ENCODE measurements at places on chromosomes 5 and 9.

DNA sequence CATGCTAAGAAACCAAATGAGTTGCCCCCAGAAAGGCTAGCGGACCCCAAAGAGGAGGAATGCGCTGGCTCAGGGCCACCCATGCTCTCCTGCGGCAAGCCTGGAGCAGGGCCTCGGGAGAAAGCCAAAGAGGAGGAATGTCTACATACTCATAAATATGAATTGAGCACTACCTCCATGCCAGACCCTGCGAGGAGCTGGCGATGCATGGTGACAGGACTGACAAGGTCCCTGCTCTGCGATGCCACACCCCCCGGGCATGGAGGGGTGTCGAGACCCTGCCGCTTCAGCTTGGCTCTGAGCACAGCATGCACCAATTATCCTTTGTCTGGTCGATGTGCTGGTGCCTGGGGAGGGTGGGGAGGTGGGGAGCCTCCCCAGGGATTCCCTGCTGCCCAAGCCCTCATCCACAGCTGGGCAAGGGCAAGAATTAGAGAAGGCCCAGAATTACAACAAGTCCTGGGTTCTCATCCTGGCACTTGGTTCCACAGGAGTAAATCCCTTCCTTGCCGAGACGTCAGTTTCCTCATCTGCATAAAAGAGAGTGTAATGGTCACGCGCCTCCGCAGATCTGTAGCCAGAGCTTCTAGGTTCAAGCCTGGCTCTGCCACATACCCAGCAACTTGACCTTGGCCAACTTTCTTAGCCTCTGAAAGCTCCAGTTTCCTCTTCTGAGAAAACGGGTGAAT is 74.4 kb downstream of the FAM114A2 start:
- no peak for DNase-seq

DNA sequence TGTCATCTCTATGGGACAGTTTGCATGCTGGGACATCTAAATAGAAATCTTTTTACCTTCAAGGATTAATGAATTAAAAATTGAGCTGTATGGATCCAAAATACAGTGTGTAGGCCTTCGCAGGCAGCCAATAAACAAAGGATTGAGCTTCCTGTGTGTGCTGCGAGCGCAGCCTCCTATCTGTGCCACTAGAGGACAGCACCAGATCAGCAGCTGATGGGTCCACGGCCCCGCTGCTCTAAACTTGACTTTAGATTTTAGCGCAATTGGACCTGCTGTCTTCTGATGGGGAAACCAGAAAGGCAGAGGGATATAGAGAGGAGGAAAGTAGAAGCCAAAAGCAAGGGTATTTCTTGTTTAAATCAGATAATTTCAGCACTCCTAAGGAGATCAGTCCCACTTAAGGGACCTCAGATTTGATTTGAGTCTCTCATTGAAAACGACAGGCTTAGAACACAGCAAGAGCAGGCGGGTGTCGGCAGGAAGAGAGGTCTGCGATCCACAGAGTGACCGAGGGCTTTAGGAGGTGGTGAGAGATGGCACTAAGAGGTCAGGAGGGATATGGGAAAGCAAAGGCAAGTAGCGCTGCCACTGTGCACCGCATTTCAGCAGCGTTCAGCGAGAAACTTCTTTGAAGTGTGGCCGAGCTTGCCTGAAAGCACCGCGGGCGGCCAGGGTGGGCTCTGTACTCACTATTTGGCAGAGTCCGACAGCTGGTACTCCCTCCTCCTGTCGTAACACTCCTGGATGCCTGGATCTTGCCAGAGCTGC is 214.3 kb downstream of the GNA14 start:
- DNase-seq = peak; percentile 5

- DNase-seq = peak; percentile 59
These were observed 487 bp upstream of the EBF1 start for GRCh38 chr5:159100025-159100781.

DNA sequence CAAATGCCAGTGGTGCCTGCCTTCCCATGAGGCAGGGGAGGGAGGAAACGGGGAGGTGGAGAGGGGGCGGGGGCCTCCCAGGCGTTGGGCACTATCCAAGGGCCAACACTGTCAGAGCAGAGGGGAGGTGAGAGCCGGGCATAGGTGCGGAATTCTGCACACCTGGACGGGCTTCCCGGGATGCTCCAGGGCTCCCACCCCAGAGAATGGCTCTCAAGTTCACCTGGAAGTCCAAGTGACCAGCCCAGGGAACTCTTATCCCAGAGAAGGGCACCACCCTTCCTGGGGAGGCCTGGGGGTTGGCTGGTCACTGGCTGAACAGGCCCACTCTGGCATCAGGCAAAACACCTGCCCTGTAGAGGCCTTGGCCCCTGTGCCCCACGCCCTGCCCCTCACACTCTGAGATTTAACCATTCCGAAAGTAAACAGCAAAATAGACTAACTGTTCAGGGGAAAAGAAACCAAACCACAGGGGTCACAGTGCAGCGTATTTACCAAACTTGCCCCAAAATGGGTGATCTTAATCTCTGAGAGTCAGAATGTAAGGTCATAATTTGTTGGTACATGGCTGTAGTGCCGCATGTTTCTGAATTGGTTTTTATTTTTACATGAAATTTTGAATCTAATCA is 2.7 kb downstream of the CSF2 start:
- no peak for DNase-seq

GRCh38 chr9:28735738-28736342 is 1162.6 kb upstream of the C9orf72 start:
- no peak for DNase-seq

- DNase-seq = no peak
These were observed 1.7 kb upstream of the HBEGF start for GRCh38 chr5:140348104-140348503.

DNA sequence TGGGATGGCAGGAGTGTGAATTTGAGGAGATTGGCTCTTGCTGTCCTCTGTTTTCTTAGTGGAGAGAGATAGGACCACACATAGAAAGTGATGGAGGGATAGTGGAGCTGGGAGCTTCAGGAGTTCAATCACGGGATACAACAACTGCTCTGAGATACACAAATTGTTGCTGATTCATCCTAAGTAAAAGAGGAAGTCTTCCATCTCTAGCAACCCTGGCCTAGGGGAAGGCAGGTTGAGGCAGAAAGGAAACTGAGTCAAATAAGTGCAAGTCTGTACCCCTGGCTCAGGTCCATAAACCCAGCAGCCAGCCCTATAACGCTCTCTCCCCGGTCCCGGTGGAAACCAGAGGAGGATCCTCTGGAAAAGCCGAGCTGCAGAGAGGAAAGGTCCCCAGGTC is 97.7 kb downstream of the ADCY2 start:
- DNase-seq = no peak

- DNase-seq = no peak
These were observed 162.2 kb downstream of the SREK1 start for GRCh38 chr5:66306105-66306843.

DNA sequence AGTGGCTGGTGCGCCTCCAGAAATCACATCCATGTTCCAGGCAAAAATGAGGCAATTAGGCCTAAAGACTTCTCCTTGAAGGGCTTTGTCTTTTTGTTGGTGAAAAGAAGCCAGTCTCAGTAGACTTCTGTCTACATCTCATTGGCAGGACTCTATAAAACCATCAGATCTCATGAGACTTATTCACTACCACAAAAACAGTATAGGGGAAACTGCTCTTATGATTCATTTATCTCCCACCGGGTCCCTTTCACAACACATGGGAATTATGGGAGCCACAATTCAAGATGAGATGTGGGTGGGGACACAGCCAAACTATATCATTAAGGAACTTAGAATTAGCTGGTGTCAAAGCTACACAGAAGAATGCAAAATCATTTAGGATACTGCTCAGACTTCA is 77.7 kb upstream of the SNX2 start:
- DNase-seq = no peak

DNA sequence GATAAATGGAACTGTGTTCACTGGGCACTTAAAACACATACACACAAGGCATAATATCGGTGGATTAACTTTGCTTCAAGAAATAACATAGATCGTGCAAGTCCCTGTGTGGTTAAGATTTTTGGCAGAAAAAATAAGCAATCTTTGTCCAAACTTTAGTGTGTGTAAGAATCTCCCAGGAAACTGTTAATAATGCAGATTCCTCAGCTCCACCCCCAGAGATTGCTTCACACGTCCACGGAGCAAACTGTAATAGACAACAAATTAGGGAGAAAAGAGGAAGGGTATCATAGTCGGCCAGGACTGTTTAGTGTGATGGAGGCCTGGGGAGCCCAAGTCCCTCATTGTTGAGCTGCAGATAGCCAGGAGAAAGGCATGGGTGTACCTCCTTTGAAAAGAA is 84.8 kb downstream of the PJA2 start:
- DNase-seq = no peak

GRCh38 chr5:174720612-174721529 is 3.5 kb upstream of the MSX2 start:
- no peak for DNase-seq

GRCh38 chr5:35815089-35815936 is 41.4 kb upstream of the IL7R start:
- DNase-seq = no peak

DNA sequence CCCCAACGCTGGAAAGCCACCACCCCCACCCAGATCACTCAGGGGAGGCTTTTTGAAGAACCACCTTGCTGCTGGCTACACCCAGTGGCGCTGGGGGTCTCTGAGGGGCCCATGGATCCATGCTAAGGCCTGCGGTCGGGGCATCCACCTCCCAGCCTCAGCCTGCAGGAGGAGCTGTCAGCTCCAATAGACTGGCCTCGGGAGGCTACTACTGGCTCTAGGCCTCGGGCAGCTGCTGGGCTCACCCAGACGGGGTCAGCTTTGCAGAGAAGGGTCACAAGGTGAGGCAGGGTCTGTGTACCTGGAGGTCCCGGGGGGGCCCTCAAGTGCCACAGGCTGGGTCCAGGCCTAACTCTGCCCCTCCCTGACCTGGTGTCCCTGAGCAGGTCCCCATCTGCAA is 193.7 kb downstream of the OLFM1 start:
- DNase-seq = no peak

GRCh38 chr5:57844410-57844809 is 361.8 kb upstream of the ACTBL2 start:
- no peak for DNase-seq

- DNase-seq = no peak
These were observed 410.2 kb downstream of the PSAT1 start for GRCh38 chr9:78707080-78707479.

GRCh38 chr9:133135146-133135745 is 14.2 kb upstream of the RALGDS start:
- no peak for DNase-seq

DNA sequence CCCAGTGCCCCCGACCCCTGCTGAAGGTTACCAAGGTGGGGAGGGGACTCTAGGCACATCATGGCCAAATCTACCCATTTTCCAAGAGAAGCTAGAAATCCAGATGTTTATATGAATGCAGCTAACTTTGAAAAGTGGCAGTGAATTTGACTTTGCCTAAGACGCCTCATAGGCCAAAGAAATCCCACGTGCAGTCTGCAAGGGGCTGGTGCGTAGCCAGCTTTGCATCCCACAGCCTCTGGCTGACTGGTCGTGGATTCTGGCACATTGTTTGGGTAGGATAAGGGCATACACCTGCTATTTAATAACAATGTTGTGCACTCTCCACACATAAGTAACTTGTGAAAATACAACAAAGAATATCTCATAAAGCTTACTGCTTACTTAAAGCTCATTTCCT is 3.5 kb upstream of the GADD45G start:
- no peak for DNase-seq

DNA sequence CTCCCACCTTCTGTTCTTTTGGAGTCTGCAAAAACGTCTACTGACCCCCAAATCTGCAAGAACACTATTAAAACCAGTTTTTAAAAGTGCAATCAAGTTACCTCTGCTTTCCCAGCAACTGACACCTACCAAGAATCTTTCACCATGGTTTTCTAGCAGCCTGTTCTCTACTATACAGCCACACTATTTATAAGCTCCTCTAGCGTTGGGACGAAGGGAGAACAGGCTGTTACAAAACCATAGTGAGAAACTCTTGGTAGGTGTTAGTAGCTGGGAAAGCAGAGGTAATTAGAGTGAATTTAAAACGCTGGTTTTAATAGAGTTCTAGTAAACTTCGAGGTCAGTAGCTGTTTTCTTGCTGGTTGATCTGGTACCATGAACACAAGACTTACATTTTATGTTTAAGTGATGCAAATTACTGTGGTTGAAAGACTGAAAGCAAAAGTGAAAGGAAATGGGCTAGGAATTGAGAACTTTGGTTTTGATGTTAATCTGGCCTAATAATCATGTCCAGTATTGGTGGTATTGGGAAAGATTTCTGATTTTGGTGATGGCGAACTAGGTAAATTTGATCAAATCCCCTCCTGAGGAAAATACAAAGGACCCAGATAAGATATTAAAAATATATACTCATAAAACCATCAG is 5.3 kb downstream of the MROH2B start:
- DNase-seq = no peak

GRCh38 chr9:80951675-80952074 is 737.7 kb downstream of the TLE1 start:
- DNase-seq = no peak

Data from stimulated activated CD8-positive, alpha-beta memory T cell treated with anti-CD3 and anti-CD28 coated beads, Interleukin-12 subunit alpha, Interleukin-12 subunit beta, amount 100 ng/mL, for 1 hour (primary cell).